Stimulated activated CD8-positive, alpha-beta memory T cell treated with anti-CD3 and anti-CD28 coated beads, Interleukin-4, amount 100 ng/mL, for 1 hour (primary cell): ENCODE measurements at places on chromosomes 4 and X.

DNA sequence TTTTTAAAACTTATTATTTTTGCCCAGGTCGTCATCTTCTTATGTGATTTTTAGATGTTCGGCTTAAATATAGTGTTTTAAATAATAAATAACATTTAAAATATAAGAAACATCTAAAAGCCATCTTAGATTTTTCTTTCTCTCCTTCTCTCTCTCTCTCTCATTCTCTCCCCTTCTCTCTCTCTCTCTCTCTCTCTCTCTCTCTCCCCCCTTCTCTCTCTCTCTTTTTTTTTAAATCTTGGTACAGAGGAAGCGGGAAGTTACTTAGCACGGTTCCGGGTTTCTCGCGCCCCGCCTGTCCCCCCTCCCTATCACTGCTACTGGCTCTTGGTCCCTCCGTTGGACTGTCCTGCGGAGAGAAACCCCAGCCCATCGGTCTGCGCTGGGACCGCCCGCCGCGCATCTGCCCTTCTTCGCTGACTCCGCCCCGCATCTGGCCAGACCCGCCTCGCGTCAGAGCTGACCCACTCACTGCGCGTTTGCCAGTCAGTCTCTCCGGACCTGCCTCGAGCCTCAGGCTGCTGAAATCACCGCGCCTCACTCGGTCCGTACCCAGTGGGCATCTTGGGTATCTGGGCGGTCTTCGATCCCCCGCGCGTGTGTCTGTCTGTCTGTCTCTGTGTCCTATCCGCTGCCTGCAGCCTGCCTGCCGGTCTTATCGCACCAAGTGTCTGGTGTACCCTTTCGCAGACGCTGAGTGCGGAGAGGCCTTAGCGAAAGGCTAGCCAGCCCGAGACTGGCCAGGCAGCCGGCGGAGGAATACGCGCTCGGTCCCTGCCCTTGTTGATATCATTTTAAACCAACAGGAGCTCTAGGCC, at the start of gene PABPC5:
PABPC5 (plus strand) TSS at position 489 of the 818 bp plus-strand sequence. CDS start 739 bp downstream, outside the sequence.
- DNase-seq: no peak

DNA sequence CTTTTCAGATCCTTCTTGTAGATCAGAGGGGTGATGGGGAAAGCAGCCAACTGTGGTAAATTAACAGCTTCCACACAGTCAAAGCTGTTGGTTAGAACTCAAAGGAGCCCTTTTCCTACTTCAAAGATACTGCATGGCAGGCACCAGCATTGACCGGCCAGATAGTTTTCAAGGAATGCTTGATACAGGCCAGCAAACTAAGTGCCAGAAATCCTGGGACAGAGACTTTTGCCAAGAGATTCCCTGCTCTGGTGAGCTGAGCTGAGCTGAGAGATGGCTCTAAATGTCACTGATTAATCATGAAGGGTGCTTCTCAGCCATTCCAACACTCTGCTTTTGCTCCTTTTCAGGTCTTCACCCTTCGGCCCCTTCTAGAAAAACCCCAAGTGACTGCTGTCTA, 131.6 kb upstream of the MED14 start:
- DNase-seq: no peak

DNA sequence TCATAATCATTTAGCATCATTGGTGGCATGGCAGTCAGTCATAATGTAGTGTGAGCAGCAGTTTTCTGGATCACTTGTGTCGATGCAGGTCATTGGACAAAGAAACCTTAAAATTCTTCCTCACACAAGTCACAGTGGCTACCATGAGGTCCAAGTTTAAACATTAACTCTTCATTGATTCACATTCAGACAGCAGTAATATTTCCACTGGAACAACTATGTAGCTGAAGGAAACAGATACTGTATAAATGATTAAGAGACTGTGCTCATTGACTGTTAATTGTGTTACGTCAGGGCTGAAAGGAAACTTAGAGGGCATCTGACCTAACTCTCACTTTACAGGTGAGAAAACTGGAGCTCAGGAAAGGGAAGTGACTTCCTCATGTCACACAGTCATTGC, 261.8 kb downstream of the KLHL13 start:
- no peak for DNase-seq

DNA sequence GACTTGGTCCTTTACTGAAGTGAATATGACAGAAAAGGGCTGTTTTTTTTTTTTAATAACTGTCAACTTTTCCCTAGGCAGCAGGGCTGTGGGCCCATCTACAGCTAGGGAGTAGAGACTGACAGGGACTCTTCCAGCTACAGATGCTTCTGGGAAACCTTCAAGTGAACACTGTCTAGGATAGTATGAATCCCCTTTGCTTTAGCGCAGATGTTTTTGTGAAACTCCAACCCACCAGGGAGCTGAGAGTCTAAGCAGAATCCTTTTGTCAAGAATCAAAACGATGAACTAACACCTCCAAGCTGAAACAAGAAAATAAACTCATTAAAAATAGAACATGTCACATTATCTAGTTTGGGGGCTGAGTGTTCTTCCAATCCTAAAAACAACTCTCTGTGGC, 219.7 kb upstream of the FGF13 start:
- no peak for DNase-seq

DNA sequence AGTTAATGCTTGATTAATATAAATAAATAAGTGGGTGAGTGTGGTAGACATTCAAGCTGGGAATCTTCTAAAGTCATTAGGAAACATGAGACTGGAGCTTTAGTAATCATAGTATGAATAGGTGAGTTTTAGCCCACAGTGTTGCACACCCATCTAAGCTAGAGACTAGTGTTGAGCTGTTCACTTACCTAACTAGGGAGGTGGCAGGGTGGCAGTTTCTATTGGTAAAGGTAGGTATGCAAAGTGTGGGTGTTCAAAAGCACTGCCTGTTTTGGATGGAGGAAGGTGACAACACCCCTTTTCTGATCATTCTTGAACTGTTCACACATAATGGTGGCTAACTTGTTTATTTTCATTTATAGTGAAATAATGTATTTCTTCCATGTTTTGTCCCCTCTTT, 41.3 kb downstream of the PLS3 start:
- no peak for DNase-seq

DNA sequence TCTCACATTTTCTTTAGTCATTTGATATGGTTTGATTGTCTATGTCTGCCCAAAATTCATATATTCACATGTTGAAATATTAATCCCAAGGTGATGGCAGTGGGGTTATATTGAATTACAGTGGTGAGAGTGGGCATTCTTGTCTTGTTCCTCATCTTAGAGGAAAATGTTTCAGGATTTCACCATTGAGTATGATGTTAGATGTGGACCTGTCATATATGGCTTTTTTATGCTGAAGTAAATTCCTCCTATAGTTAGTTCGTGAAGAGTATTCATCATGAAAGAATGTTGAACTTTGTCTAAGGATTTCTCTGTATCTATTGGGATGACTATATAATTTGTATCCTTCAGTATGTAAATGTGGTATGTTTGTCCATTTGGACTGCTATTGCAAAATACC, 512.3 kb upstream of the EPHA5 start:
- DNase-seq: no peak

GRCh38 chr4:104524591-104524990, 29.9 kb upstream of the CXXC4 start:
- DNase-seq: no peak

- no peak for DNase-seq
These were observed 176.9 kb downstream of the PDHA2 start for GRCh38 chr4:96016634-96017299.

GRCh38 chrX:41302370-41302769, 31.6 kb upstream of the DDX3X start:
- DNase-seq: no peak

DNA sequence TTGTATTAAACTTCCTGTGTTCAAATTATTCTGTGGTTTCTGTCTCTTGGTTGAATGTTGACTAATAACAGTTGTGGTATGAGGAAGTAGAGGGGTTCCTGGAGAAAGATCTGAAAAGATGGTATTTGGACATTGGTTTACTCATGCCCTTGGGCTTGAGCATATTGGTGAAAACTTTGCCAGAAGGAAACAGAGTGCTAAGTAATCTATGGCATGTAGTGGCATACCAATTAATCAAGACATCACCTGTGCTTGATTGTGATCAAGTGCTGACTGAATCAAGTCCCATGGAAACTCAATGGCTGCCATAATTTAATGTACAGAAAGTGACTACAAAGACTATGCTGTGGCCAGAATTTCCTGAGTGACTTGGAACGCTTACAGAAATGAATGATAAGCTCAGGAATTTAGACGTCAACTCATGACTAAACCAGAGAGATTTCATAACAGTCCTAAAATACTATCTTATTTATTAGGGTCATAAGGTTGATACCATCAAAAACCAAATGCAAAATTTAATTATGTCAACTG, 2062.9 kb downstream of the ARAP2 start:
- no peak for DNase-seq

DNA sequence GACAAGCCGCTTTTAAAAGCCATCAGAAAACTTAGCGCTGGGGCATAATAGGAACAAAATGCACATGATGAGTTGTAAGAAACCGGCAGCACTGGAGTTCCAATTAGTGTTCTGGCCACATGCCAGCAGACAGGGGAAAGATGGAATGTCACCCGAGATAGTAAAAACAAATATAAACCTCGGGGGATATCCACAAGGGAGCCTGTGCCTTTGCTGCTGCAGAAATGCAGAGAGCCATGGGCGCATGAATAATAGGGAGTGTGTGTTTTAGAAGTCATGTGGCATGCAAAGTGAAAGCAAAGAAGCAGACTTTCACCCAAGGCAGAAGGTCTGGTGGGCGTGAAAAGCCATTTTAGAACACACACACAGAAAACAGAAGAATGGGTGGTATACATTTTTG, 19.1 kb downstream of the GPRASP3 start:
- DNase-seq: no peak

DNA sequence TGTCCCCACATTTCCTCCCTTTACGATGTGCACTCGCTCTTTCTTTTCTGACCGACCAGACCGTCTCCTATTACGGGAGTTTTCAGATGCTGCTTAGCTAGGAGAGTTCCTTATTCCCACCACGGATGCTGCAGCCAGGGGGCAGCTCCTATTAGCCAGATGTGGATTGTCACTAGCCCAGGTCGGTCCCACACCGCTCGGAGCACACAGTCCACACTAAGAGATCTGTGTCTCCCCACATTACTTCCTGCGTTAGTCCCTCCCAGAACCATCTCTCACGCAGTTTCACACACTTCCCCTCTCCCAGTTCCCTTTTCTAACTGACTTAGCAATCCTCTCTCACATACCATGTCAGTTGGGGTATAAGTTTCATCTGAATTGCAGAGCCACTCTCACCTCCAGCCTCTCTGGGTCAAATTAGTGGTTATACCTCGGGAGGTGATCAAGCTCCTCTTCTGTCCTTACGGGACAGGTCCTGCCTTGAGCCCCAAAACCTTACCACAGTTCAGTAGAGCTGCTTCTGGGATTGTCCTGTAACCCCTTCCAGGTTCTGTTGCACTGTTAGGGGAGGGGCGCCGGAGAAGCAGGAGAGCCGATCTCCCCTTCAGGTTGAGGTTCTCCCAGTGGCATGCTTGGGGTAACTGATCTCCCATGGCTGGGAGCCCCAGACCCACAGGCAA, 28.2 kb downstream of the SULT1E1 start:
- no peak for DNase-seq

GRCh38 chr4:98470366-98470765, 188.0 kb downstream of the TSPAN5 start:
- no peak for DNase-seq

- no peak for DNase-seq
These were observed 165.0 kb downstream of the FMR1NB start for GRCh38 chrX:148146121-148146520.
